Activated naive CD4-positive, alpha-beta T cell treated with anti-CD3 and anti-CD28 coated beads for 36 hours (primary cell): ENCODE measurements at places on chromosomes 7 and 10.

DNA sequence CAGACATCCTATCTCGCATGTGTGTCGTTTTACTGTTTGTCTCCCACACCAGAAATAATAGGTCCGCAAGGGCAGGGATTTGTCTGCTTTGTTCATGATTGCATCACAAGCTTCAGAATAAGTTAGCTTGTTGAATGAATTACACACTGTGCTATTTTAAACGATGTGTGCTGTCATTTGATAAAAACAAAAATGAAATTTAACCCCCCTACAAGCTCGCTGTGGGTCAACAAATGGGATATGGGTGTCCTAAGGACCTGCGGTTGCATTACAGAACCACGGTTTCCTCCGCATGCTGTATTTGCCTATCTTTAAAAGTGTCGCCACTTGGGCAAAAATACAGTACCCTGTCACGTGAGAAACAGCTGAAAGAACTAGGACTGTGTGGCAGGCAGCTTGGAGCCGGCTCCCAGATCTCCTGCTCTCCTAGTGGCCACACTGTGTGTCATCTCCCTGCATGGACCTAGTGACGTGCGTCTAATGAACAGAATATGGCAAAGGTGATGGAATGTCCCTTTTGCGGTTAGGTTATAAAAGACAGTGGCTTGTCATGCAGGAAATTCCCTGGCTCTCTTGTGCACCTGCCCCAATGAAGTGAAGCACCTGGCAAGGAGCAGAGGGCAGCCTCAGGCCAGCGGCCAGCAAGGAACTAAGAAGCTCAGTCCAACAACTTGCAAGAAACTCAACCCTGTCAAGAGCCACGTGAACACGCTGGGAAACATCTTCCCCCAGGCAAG lies 32.9 kb upstream of the CRYGN start:
- DNase-seq: no peak

GRCh38 chr7:40356312-40356711 lies 221.5 kb downstream of the SUGCT start:
- no peak for DNase-seq

- no peak for DNase-seq
These were observed 326.1 kb downstream of the PLXDC2 start for GRCh38 chr10:20142311-20142710.

- no peak for DNase-seq
These were observed 13.6 kb downstream of the PTPRE start for GRCh38 chr10:127920306-127921074.

GRCh38 chr10:104036518-104037260 lies 49.0 kb downstream of the COL17A1 start:
- no peak for DNase-seq

DNA sequence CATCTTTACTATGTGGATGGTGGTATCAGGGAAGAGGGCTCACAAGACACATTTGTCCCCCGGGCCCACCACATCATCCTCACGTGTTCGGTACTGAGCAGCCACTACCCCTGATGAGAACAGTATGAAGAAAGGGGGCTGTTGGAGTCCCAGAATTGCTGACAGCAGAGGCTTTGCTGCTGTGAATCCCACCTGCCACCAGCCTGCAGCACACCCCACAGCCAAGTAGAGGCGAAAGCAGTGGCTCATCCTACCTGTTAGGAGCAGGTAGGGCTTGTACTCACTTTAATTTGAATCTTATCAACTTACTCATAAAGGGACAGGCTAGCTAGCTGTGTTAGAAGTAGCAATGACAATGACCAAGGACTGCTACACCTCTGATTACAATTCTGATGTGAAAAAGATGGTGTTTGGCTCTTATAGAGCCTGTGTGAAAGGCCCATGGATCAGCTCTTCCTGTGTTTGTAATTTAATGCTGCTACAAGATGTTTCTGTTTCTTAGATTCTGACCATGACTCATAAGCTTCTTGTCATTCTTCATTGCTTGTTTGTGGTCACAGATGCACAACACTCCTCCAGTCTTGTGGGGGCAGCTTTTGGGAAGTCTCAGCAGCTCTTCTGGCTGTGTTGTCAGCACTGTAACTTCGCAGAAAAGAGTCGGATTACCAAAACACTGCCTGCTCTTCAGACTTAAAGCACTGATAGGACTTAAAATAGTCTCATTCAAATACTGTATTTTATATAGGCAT lies 9.1 kb upstream of the CSGALNACT2 start:
- peak; percentile 66 for DNase-seq

- DNase-seq: no peak
These were observed 4.0 kb downstream of the SFMBT2 start for GRCh38 chr10:7406712-7407333.

DNA sequence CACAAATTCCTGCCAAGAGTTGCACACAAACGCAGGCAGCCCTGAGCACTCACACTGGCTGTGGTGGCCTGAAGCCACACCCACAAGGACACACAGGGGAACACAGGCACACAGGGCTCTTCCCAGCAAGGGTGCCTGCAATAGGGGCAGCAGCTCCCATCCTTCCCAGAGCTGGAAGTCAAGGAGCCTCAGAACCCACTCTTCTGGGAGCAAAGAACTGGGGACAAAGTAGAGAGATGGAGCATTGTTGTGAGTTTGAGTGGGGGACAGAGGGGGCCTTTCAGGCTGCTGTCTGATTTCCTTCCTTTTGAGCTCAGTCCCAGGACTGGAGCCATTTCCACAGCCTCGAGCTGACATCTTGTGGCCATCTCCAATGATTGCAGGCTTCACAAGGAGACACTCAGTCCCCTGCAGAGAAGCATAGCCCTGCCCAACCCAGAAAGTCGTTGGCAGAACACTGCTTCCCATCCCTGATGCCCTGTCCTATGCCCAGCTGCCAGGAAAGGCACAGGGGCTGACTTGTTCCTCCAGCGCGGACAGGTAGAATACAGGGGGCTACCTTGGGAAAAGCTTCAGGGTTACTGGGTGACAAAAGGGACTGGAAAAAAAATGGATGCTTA lies 34.4 kb upstream of the SLF2 start:
- peak; percentile 64 for DNase-seq

DNA sequence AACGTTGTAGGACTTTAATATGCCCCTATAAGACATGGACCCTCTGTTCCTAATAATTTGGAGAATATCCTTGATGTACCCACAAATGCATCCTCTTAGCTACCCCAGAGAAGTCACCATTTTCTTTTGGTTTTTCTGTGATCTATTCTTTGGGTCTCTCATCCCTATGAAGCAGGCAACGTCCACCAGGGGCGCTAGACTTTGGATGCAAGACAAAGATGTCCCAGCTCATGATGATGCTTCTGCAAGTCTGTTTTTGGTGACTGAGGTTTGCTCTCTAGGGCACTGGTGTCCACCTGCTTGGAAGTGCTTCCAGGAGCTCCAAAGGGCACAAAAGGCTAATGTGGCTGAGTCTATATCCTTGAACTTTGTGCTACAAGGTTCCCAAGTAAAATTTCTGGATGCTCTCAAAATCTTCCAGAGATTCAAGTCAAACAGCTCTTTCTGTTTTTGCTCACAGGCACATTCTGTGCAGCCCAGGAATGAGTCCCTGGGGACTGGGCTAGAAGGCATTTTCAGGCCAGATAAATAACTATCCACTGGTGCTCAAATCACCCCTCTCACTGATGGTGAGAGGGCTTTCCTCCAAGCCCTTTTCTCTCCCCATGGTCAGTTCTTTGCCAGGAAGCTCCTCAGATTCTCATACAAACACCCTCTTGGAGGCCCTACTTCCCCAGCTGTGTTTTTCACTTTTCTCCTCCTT lies 166.4 kb downstream of the C7orf25 start:
- peak; percentile 45 for DNase-seq

- no peak for DNase-seq
These were observed 106.3 kb downstream of the ST8SIA6 start for GRCh38 chr10:17348011-17348500.

DNA sequence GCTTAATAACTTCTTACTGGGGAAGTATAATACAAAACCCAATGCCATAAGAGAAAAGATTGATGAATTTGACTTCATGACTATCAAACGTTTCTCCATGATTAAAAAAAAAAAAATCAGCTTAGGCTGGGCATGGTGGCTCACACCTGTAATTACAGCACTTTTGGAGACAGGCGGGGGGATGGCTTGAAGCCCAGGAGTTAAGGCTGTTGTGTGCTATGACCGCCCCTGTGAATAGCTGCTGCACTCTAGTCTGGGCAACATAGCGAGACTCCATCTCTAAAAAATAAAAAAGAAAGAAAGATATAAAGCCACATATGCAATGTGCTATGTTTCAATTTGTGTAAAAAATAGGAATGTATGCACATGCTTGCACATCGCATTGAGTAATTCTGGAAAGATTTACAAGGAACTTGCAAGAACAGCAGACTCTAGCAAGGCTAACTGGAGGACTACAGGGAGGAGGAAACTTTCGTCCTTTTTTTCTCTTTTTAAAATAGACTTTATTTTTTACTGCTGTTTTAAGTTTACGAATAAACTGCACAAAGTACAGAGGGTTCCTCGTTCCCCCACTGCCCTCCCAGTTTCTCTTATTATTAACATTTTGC lies 10.3 kb upstream of the RARRES2 start:
- no peak for DNase-seq

- no peak for DNase-seq
These were observed 46.6 kb upstream of the IGFBP3 start for GRCh38 chr7:45967591-45968157.

DNA sequence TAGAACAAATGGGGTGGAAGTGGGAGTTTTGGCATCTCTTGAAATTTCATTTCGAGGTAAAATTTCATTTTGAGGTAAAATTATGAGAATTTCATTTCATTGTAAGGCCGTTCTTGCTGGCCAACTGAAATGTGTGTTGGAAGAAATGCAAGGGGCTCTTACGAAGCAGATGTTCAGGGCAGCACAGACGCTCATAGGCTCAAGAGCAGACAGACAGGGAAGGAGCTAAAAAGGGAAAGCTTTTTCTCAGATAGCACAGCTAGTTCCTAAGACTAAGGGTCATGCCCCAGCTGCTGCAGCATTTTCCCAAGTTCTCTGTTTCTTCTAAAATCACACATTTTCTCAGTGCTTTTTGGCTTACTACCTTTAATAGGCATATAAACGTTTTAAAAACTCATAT lies 65.1 kb upstream of the SFMBT2 start:
- no peak for DNase-seq

GRCh38 chr10:120727001-120727400 lies 124.2 kb upstream of the WDR11 start:
- DNase-seq: no peak

GRCh38 chr7:122743211-122743610 lies 40.5 kb upstream of the RNF148 start:
- DNase-seq: no peak

DNA sequence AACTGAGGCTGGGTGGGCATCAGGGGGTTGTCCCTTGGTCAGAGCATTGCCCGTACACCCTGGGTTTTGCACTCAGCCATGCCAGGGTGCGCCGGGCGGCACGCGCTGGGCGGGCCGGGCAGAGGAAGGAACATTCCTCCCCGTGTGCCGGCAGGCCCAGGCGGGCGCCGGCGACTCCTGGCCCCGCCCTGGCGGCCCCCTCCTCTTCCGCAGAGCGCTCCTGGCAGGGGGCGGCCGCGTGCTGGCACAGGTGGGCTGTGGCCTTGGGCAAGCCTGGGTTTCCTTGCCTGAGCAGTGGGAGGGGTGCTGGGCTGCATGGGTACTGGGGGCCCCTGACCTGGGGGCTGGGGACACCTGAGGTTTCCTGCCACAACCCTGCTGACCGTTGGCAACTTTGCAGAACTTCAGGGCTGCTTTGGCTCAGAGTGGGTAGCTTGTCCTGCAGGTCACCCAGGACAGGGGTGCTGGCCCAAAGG lies 3.9 kb downstream of the LFNG start:
- no peak for DNase-seq

DNA sequence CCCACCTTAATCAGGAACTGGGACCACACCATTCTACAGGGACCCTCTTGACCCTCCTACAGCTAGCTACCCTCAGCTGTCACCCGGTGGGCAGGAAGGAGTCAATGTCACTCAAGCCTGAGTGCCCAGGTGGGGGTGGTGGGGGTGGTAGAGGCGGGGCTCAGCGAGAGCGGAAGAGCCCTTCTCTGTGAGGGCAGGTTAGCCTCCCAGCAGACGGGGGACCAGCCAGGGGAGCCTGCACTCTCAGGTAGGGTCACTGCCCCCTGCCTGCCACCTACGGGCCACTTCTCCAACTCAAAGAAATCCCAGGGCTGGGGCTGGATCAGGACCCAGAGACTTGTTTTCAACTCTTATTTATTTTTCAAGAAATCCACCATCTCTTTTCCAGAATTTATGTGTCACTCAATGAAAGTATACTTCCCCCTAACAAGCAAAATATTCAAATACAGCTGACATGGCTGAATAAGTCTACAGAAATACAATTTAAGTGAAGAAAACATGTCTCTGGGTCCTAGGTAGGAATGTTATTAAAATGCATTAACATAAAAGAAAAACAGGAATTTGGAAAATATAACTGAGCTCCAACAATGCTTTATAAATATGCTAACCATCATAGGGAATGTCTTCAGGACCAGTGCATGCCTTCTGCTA lies 63.4 kb upstream of the DDC start:
- DNase-seq: no peak

DNA sequence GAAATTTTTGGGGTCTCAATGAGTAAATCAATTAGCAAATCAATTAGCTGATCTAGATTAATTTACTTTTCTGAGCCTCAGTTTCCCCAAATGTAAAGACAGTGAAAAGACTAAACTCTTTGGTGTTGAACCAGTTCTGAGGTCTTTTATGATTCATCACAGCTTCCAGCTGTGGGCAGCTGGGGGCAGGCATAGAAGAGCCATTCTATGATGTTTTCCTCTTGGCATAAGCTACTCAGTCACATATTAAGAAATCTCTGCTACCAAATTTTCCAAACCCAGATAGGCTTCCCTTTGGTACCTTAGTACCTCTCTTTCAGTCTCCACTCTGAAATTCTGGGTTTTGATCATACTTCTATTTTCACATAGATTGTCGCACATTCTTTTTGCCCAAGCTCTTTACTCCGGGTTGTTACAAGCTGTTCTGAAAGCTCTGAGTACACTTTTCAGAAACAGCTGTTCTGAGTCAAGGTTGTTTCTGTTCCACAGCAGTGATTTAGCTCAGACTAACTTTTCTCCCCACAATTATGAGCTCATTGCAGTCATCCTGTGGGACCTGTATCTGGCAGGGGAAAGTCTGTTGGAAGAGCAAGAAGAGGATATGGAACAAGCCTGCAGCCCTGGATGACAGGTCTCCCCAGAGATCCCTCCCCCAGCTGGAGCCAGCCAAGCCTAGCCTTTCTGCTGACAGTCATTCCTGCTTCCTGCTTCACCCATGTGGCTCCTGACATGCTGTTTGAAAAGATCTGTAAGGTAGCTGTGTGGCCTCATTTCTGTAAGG lies 599.6 kb upstream of the GHITM start:
- DNase-seq: no peak

DNA sequence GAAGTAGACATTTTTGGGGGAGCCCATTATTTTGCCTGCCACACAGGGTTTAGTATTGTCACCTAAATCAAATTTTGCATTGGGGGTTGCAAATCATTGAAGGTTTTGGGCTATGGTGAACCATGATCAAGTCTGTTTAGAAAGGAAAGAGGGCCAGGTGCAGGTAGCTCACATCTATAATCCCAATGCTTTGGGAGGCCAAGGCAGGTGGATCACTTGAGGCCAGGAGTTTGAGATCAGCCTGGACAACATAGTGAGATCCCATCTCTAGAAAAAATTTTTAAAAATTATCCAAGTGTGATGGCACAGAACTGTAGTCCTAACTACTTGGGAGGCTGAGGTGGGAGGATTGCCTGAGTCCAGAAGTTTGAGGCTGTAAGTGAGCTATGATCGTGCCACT lies 31.2 kb downstream of the KAT6B start:
- no peak for DNase-seq
